ENCODE measurements at places on chromosomes 1 and 21. TPM values are rescaled to one million over a fixed set of nuclear protein-coding genes. Genes with fewer than 3 reads are reported as not detected.

DNA sequence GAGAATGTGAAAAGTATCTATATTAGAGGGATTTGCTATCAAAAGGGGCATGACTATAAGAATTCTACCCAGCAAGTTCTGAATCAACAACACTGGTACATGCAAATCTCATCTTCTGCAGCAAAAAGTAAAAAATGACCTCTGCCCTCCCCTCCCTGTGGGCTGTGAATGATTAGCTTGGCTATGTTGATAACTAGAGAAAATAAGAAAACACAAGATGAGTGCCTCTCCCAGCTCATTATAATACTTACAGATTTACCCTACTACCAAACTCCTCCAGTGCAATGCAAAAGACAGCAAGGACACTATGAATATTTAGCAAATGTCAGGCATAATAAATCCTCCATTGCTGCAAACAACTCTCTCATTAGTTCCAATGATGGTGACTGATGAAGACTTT lies 102.4 kb downstream of the SLC45A1 start:
- DNase-seq = no peak

The GPR3 gene
- 0.38 TPM for total RNA-seq

The NUAK2 gene
- total RNA-seq = 32.0 TPM

The CLCA1 gene
- total RNA-seq = not detected

DNA sequence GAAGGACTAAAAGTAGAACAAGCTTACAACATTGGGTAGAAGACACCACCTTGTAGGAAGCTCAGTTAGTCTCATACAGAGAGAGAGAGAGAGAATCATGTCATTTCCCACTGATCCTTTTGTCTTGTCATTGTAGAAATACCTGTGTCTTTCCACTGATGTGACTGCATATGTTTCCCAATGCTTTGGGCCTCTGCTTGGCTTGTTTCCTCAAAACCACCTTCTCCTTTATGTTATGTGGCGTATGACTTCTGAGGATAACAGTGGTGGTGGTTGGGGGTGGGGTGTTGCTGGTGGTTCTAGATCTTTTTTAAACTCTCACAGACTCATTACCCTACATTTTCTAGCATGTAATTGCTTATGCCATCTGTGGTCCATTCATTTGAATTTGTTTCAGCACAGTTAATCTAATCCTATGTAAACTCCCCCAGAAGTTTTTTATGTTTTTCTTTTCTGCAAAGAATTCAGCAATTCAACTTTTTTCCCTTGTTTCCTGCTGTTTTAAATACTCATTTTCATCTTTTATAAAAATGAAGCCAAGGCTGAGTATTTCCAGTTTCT lies 9.3 kb downstream of the RGL1 start:
- no peak for DNase-seq

The CACNA1E gene
- 0.19 TPM for total RNA-seq

- DNase-seq = no peak
Measured at GRCh38 chr1:234763910-234764309, 153.9 kb upstream of the IRF2BP2 start.

DNA sequence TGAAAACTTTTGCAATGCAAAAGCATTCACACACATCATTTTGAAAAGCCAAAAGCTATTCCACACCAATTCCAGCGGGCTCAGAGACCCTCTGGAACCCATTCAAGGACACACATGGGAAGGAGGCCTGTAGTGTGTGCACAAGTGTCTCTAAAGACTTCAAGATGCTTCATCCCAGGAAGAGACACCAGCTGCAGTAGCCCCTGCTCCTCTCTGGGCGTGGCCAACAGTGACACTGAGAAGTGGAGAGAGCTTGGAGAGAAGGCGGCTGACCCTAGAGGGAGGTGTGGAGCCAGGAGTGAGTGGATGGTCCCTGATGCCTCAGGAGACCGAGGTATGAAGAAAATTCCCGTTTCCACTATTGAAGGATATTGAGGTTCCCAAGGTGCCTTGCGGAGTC lies 14.9 kb upstream of the TNNI1 start:
- no peak for DNase-seq

The B3GALT5 gene
- total RNA-seq = 0.44 TPM

DNA sequence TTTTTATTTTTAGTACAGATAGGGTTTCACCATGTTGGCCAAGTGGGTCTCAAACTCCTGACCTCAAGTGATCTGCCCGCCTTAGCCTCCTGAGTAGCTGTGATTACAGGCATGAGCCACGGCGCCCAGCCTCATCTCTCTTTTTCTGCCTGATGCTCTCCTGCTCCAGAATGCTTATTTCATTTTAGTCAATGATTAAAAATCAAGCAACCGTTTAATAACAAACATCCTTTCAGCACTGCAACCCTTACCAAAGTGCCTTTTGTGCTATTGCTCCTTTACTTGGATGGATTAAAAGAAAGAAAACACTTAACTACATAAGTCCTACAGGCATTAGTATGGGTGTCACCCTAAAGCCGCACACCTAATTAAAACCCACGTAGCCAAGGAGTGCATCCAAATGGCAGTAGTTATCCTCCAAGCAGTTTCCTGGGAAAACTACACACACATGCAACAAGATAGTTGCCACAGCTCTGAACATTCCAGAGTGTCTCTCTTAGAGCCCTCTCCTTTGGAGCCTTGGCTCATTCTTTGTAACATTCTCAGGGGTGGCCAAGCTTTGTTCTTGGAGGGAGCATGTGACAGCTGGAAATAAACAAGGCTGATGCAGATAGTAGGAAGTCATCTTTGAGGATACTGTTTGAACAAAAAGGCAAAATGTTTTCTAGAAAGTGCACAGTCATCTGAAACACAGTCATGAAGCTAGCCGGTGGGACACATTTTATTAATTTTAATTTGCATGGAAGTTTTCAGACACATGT lies 51.2 kb downstream of the KCNJ15 start:
- DNase-seq = no peak

- DNase-seq = no peak
Measured at GRCh38 chr1:31957701-31958674, 19.8 kb upstream of the PTP4A2 start.

The SLC6A17 gene
- 0.19 TPM for total RNA-seq

- DNase-seq = no peak
Measured at GRCh38 chr1:3803905-3804626, 7.8 kb upstream of the LRRC47 start.

The DYNLT4 gene
- total RNA-seq = not detected

- no peak for DNase-seq
Measured at GRCh38 chr1:166703726-166704462, 135.4 kb upstream of the POGK start.

GRCh38 chr1:244601336-244601735 lies 51.6 kb upstream of the DESI2 start:
- no peak for DNase-seq

DNA sequence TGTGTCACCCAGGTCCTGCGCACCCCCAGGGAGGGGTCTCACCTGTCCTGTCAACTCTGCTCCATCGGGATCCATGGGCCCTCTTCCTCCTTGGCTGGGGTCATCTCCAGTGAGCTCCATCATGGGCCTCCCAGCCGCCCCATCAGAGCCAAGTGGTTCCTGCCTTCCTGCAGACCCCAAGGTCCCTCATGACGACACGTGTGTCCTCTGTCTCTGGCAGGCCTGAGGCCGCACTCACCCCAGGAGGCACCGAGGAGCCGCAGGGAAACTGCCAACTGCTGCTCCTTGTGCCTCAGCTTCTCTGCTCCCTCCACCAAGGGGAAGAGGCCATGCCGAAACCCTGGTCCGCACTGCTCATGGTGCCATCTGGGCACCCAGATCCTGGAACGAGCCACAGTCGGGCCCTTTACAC lies 46.8 kb downstream of the COL18A1 start:
- no peak for DNase-seq

DNA sequence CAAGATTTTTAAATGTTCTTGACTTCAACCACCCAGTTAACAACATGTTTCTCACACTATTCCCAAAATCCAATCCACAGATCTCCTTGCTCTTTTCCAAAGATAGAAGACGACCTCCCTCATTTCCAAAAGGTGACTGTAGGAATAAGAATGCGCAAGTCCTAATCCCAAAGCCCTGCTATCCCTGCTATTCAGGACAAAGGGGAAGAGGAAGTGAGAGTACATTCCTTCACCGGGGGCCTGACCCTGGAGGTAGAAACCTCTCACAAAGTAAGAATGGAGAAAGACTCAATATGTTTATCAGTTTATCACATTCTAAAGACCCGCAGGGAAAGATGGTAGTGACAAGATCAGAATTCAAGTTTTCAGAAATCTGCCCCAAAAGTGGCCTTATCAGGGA lies 55.7 kb downstream of the PLEKHA6 start:
- DNase-seq = no peak

- no peak for DNase-seq
Measured at GRCh38 chr1:225657462-225657989, 4.6 kb upstream of the ENAH start.

- DNase-seq = no peak
Measured at GRCh38 chr1:14946011-14946359, 207.6 kb upstream of the TMEM51 start.
